ENCODE measurements at places on chromosomes 11 and 22.
A peak's percentile ranks its signal among the peaks of the same experiment; 100 is the strongest.

- DNase-seq, result peak; percentile 59
Observed at GRCh38 chr22:44567846-44568493, 69.9 kb upstream of the RTL6 start.

DNA sequence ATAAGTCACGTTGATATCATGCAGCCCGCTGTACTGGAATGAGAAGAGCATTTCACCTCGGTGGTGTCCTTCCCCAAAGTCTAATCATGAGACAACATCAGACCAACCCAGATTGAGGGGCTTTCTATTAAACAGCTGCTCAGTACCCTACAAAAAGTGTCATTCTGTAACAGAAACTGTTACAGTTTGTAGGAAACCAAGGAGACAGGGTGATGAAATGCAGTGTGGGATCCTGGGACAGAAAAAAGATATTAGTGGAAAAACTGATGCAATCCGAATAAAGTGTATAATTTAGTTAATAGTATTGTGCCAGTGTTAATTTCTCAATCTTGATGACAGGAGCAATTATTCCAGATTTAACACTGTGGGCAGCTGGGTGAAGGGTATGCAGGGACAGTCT is 128.0 kb downstream of the MICAL2 start:
- no peak for DNase-seq

DNA sequence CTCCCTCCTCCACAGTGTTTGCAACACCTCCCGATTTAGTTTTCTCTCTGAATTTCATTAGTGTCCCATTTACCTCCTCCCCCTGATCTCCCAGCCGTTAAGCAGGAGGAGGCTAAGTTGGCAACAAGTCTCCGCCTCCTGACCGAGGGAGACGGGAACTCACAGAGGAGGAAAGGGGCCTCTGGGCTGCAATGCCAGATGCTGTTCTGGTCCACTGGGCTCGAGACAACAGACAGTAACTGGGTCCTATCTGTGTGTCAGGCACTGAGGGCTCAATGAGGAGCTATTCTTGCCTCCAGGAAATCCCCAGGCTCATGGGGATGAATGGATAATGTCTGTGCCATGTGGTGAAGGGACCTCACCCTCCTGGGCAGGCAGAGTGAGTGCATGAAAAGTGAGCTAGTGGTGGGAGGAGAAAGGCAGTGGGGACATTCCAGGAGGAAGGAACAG is 228.1 kb downstream of the TENM4 start:
- DNase-seq, result peak; percentile 76

DNA sequence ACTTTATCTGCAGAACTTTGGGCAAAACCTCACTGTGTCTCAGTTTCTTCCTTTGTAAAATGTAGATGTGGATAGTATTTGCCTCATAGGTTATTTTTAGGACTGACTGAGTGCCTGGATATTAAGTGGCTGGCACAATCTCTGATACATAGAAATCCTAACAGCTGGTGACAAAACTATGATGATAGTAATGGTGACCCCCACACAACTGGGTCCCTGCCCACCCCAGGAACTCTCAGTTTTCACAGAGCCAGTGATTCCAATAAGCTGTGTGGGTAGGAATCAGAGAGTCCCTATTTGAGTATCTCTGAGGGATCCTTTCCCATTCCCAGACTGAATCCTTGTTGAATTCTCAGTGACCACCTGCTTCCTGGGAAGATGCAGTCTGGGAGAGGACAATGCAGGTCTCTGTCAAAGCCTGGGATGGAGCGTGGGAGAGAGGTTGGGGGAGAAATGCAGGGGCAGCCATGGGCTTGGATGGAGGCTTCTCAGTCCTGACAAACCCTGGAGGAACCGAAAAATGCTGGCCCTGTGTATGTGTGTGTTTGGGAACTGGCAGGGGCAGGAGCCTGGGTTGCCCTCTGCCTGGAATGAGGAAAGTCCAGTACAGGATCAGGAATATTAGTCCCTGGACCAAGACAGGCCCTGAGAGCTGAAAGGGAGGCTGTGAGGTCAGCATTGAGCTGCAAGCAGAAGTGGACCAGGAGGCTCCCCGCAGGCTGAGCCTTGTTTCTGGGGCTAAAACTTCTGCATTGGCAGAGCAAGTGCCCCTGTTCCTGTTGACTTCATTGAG is 6.1 kb upstream of the P2RY6 start:
- DNase-seq, result no peak

DNA sequence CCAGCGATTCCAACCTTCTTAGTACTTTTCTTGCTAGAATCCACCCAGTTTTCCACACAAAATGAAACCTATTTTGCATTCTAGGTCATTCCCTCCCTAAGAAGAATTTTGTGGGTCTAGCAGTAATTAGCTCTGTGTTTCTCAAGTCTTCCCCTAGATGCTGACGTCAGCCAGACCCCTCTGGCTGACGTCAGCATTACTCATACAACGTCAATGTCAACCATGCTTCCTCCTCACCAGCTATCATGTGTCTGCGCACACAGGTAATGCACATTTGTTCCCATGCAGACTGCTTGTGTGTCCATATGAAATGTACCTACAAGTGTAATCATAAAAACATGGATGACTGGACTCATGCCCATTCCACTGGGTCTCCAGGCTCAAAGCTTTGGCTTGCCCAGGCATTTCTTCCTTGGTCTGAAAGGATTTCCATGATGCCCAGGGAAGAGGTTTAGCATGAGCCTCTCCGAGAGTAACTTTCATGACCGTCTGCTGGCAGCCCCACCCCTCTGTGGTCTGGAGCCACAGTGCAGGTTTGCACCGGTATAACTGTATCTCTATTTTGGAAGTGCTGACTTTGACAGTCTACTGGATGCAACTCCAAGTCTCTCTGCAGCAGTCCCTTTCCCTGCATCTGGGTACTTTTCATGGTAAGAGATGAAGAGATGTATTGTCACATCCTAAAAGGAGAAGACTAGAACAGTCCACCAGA is 58.6 kb downstream of the DSCAML1 start:
- DNase-seq, result peak; percentile 32

DNA sequence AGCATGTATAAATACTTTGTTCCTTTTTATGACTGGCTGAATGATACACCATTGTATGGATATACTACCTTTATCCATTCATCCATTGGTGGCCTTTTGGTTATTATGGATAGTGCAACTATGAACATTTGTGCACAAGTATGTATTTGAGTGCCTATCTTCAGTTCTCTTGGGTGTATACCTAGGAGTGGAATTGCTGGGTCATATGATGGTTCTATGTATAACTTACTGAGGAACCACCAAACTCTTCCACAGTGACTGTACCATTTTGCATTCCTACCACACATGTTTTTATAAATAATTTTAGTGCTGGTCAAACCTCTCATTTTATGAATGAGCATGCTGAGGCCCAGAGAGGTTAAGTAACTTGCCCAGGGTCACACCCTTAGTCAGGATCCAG is 3.8 kb upstream of the PATZ1 start:
- DNase-seq, result no peak

GRCh38 chr22:49521787-49522224 is 305.9 kb downstream of the BRD1 start:
- no peak for DNase-seq

- no peak for DNase-seq
Observed at GRCh38 chr22:22386602-22387385, 121.7 kb downstream of the ZNF280B start.

GRCh38 chr11:1737080-1737757 is 13.2 kb downstream of the IFITM10 start:
- DNase-seq, result no peak

GRCh38 chr11:27464289-27464696 is 8.3 kb downstream of the LGR4 start:
- peak; percentile 94 for DNase-seq

DNA sequence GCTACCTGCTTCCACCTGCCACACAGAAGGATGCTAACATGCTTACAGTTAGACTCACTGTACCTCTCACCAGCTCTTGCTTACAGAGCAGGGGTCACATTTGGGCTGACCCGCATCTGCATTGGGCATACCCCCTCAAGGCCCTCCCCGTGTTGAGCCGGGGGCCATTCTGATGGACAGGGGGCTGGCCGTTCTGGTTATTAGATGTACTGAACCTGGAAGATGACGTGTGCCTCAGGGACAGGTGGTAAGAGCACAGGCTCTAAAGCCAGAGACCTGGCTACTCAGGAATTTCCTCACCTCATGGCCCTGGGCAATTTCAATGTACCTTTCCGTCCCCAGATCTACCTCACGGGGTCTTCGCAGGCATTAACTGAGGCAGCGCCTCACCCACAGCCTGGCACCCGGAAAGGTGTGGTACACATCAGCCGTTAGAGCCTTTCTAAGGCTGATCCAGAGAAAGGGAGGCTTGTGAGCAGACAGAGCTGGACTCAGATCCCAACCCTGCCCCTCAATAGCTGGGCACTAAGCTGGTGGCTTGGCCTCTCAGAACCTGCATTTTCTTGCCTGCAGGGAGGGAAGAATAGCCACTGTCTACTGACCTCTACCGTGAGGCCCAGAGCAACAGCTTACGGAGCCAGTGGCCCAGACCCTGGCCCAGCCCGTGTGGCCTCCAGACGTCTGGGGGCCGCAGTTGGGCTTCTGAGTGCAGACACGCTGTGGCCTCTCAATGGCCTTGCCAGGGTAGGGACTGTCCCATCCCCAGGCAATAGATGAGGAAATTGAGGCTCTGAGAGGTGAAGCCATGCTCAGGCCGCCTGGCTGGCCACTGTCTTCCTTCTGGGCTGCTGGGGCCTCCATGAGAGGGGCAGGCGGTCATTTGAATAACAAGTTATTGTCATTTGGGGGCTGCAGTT is 100.6 kb downstream of the MORC2 start:
- no peak for DNase-seq

DNA sequence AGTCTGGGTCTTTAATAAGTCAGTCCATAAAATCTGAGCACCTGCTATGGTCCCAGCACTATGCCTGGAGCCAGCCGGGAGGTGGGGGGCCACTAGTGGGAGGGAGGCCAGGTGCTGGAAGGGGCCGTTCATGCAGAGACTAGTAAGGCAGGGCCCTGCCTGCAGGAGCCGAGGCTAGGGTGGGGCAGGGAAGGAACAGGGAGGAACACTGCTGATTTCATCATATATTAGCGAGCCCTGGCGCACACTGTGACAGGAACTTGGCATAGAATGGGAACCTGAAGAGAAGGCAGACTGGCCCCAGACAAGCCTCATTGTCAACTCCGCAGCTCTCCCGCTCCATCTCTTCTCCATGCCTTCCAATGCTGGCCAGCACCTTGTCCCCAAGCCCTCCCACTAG is 7.1 kb downstream of the VSIG10L2 start:
- no peak for DNase-seq

DNA sequence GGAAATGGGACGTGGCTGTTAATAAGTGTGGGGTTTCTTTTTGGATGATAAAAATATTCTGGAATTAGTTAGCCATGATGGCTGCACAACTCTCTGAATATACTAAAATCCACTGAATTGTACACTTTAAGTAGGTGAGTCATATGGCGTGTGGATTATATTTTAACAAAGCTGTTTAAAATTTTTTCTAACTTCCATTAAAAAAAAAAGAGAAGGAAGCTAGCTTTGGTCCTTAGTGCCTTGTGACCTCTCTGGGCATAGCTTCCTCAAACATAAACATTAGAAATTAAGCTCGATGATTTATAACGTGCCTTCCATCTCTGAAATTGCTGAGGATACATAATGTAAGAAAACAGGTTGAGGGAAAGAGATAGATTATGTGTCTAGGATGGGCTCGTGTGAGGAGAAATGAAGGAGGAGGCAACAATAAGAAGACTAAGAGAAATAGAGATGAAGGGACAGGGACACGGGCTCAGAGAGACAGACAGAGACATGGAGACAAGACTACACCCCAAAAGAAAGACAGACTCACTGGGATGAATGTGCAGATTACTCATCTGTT is 20.0 kb downstream of the IRAG1 start:
- DNase-seq, result no peak

DNA sequence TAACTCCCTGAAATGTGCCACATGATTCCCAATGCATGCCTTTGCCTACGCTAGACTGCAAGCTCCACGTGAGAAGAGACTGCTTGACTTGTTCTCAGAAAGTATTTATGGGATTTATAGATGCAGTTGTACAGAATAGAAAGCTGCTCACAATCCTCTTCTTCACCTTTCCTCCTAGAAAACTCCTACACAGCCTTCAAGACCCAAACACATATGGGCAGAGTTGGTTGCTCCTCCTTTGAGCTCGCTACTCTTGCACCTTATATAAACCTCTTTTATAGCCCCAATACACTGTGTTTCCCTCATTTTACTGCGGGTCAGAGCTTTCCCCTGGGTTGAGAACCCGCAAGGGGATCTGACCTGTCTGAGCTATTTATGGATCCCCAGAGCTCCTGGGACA is 16.4 kb downstream of the C1QTNF6 start:
- DNase-seq, result no peak

- DNase-seq, result peak; percentile 50
Observed at GRCh38 chr11:121723246-121723741, 270.5 kb upstream of the SORL1-AS1 start.

DNA sequence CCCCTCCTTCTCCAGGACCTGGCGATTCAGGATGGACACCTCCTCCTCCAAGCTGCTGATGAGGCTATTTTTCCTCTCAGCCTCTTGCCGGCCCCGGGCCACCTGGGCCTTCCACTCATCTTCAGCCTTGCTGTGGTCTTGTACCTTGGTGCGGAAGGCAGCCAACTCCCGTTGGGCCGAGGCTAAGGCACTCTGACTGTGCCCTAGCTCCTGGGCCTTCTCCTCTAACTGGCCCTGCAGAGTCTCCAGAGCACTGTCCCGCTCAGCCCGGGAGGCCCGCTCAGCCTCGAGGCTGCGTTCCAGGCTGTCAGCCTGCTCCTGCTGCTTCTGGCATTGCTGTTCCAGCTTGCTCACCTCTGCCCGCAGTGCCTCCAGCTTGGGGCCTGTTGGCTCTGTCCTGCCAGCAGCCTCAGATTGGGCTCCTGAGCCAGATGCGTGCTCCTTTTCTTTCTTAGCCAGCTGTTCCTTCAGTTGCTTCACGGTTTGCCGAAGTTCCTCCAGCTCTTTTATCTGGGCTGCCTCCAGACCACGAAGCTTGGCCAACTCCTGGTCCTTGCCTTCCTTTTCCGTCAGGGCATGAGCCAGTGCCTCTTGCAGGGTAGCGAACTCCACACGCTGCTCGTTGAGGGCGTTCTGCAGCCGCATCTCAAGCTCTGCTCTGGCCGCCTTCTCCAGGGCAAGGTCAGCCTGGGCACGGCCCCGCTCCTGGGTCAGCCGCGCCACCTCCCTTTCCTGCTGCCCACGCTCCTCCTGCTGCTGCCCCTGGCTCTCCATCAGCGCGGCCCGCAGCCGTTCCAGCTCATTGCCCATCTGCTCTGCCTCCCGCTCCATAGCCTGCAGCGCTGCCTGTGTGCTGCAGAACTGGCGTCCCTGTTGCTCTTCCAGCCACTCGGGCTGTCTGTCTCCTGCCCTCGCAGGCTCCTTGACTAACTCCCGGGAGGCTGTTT is 15.3 kb downstream of the IL18BP start:
- no peak for DNase-seq

- no peak for DNase-seq
Observed at GRCh38 chr22:27533105-27533745, 268.3 kb downstream of the MN1 start.

DNA sequence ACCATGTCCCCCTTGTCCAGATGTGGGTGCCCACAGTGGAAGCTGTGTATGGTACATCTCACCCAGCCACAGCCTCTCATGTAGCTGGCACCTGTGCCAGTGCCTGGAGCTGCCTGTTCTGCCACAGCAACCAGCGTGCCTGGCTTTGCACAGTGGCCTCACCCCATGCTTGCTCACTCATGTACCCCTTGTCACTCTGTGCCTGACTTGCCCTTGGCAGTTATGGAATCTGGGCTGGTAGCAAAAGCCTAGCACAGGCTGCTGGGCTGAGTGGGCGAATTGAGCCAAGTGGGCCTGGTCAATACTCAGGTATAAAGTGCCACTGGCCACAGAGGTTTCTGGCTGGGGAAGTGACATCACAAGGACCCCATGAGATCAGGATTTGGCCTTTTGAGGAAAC is 264.2 kb downstream of the INSC start:
- DNase-seq, result no peak

GRCh38 chr11:134510233-134511040 is 98.4 kb upstream of the B3GAT1 start:
- no peak for DNase-seq

Measured in mesendoderm (in vitro differentiated cells).